ENCODE measurements at places on chromosomes 11 and 22. TPM values are rescaled to one million over a fixed set of nuclear protein-coding genes. Genes with fewer than 3 reads are reported as not detected.

UPK3A gene
- not detected for total RNA-seq

CCDC34 gene
- total RNA-seq = 12.5 TPM

CNIH2 gene
- total RNA-seq = 36.8 TPM

RFPL3 gene
- total RNA-seq = not detected

KIRREL3 gene
- total RNA-seq = 31.0 TPM

AMPD3 gene
- total RNA-seq = 2.3 TPM

MUC5B gene
- total RNA-seq = 0.18 TPM

DESI1 gene
- 18.8 TPM for total RNA-seq

SPTBN2 gene
- 93.8 TPM for total RNA-seq

ME3 gene
- 89.6 TPM for total RNA-seq

INSC gene
- 0.36 TPM for total RNA-seq

CCDC83 gene
- total RNA-seq = not detected

VPREB1 gene
- total RNA-seq = not detected

CTTN gene
- total RNA-seq = 119 TPM

OR5P2 gene
- not detected for total RNA-seq

SLCO2B1 gene
- total RNA-seq = 16.2 TPM

SEC14L2 gene
- 5.5 TPM for total RNA-seq

PDHX gene
- total RNA-seq = 35.0 TPM

FOSL1 gene
- total RNA-seq = not detected

OR5B12 gene
- not detected for total RNA-seq

OR9Q2 gene
- total RNA-seq = not detected

BAIAP2L2 gene
- not detected for total RNA-seq

PDGFB gene
- total RNA-seq = 6.9 TPM

GLYATL1 gene
- total RNA-seq = 1.8 TPM

CXCR5 gene
- not detected for total RNA-seq

WT1 gene
- total RNA-seq = not detected

DDI1 gene
- not detected for total RNA-seq

ARHGAP8 gene
- total RNA-seq = 0.82 TPM

KDM4E gene
- total RNA-seq = not detected

NXPE2 gene
- total RNA-seq = 0.45 TPM

OR8A1 gene
- not detected for total RNA-seq

NNMT gene
- 0.45 TPM for total RNA-seq

PARVA gene
- total RNA-seq = 9.5 TPM

ENTHD1 gene
- total RNA-seq = not detected

DDX10 gene
- total RNA-seq = 26.2 TPM
